ENCODE measurements at places on chromosomes 16 and 17.

DNA sequence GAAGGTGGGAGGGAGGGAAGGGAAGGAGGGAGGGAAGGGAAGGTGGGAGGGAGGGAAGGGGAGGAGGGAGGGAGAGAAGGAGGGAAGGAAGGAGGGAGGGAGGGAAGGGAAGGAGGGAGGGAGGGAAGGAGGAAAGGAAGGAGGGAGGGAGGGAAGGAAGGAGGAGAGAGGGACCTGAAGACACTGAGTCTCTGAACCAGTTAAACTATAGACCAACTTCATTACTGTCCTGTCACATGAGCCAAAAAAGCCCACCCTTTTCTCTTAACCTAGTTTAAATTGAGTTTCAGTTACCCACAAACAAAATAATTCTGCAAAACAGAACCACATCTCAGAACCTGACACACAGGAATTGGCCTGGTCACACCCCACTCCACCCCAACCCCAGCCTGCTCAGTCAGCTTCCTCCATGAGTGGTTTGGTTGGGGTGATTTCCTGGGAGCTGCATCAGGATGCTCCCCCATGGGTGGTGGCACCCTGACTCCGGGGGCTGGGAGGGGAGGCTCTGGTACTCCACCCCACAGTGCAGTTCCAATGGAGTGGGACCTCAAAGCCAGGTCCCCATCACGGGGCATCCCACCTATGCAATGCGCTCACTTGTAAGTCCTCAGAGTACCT, 4.7 kb upstream of the PRR29 start:
- no peak for DNase-seq

DNA sequence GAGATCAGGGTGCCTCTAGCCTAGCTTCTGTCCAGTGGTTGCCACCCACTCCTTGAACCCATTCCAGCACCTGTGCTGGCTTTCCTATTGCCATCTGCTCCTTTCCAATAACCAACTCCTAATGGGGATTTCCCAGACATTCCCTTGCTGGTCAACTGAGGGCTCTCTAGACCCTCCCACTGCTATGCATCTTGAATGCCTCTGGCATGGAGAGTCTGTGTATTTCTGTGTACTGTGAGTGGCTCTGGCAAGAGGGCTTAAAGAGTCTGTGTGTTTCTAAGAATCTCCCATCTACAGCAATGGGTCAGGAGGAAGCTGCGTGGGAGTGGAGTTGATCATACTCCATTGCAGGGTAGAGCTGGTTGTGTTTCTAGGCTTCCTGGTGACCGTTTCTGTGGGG, 11.0 kb upstream of the EPN3 start:
- DNase-seq = no peak

DNA sequence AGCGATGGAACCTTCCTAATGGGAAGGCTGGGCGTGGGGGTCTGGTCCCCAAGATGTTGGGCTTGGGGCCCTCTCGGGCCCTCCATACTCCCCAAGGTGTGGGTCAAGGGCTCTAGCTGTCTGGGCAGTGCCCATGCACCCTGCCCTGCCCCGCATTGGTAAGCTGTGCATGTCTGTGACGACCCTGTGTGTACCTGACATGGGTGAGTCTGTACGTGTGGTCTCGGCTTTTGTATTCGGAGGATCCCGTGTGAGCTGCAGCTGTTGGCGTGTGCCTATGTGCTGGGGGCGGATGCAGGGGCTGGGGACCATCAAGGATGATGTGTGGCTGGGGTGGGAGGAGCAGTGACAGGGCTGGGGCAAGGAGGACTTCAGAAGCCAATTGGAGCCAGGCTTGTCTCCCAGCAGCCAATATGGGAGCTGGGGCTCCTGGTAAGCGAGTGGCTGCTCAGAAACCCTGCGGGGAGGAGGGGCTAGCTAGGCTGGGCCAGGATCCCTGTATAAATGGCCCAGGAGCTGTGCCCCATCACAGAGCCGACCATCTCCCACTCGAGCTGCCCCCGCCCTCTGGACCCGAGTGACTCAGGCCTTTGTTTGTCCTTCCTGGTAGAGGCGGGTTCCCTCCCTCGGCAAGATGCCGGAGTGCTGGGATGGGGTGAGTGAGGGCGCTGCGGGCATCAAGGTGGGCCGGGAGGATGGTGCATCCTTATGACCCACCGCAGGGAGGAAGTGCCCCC, at the start of gene NDRG4:
Gene NDRG4 (plus strand): TSS at position 529 of the 737 bp plus-strand sequence. CDS start 106 bp downstream, at position 635.
- DNase-seq = peak; percentile 92

DNA sequence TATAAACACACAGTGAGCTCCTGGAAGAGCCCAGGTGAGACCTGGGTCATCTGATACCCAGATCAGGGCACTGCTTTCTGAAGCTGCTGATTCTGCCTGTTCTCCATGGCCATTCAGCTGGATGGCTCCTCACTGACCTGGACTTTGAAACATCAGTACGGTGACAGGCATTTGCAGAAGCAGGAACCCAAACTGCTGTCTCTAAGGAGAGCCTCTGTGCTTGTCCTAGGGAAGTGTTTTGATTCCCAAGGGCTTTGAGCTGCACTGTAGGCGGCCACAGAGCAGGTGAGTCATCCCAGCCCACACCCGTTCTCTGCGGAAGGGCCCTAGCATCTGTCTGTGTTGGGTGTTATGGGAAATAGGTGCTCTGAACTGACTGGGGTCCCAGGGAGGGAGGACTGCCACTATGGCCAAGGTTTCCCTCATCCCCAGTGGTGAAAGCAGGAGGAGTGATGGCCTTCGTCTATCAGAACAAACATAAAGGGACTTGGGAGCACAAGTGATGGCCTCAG, 60.7 kb upstream of the ADCY9 start:
- no peak for DNase-seq

- DNase-seq = no peak
These were observed 638.0 kb downstream of the MAF start for GRCh38 chr16:78962457-78962929.

DNA sequence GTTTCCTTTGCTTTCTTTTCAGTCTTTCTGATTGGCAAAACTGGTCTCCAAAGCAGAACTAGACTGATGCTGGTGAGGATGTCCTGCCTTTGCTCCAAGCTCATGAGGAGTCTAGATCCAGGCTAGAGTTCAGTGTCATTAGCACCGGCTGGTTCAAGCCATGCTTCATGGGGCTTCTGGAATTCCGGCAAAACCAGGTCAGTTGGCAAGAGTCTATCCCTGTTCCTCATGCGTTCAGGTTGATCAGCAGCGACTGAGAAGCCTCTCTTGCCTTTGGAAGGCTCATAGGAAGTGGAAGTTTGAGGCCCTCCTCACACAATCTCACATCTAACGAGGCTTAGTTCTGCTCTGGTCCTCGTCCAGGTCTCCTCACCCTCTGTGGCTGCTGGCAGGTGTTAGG, 194.3 kb downstream of the HS3ST3A1 start:
- no peak for DNase-seq

GRCh38 chr17:47629826-47630225, 19.9 kb upstream of the KPNB1 start:
- DNase-seq = no peak

DNA sequence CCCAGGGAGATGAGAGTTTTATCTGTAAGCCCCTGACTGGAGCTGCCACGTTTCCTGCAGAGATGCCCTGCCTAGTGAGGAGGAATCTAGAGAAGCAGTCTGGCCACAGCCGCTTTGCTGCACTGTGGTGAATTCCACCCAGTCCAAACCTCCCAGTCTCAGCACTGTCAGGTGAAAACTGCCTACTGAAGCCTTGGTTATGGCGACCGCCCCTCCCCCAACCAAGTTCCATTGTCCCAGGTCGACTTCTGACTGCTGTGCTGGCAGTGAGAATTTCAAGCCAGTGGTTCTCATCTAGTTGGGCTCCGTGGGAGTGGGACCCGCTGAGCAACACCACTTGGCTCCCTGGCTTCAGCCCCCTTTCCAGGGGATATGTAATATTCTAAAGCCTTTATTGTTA, 10.2 kb upstream of the LYZL6 start:
- DNase-seq = no peak

DNA sequence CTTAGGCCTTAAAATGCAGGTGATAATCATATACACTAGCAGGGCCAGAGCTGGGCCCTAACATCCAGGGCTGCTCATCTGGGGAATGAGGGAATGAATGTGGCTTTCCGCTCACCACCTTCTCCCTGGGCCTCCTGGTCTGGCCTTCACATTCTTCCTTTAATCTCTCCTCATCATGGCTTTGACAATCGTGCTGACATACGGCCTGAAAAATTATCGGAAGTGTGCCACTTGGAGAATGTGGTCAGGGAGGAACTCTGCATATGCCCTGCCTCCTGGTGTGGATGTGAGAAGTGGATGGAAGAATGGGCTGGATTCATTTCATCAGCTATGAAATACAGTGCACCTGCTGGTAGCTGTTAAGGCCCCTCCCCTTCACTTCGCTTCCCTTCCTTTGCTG, 2.4 kb downstream of the WSCD1 start:
- no peak for DNase-seq

Data from globus pallidus (tissue), 1 donor.